Activated CD4-positive, alpha-beta memory T cell treated with anti-CD3 and anti-CD28 coated beads for 36 hours (primary cell): ENCODE measurements at places on chromosomes 5 and 9.

GRCh38 chr5:120137582-120137981 lies 326.5 kb upstream of the PRR16 start:
- DNase-seq = no peak

DNA sequence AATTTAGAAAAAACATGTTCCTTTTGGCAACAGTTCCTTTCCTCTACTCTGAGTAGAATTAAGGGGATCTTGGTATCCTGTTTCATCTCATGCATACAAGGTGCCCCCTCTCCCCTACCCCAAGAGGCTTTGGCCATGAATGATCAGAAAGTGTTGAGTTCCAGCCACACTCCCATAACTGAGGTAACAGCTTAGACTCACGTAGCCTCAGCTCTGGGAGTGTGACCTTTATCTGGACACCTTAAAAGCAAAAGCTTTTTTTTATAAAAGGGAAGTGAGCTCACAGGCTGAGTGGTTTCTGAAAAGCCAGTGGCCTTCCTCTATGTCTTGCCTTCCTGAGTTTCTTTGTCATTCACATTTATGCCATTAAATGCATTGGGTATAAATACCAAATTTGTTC lies 900 bp upstream of the HAVCR2 start:
- peak; percentile 44 for DNase-seq

GRCh38 chr9:76082057-76082456 lies 191.6 kb downstream of the PCSK5 start:
- DNase-seq = no peak

GRCh38 chr9:126989847-126990842 lies 75.6 kb downstream of the RALGPS1 start:
- no peak for DNase-seq

DNA sequence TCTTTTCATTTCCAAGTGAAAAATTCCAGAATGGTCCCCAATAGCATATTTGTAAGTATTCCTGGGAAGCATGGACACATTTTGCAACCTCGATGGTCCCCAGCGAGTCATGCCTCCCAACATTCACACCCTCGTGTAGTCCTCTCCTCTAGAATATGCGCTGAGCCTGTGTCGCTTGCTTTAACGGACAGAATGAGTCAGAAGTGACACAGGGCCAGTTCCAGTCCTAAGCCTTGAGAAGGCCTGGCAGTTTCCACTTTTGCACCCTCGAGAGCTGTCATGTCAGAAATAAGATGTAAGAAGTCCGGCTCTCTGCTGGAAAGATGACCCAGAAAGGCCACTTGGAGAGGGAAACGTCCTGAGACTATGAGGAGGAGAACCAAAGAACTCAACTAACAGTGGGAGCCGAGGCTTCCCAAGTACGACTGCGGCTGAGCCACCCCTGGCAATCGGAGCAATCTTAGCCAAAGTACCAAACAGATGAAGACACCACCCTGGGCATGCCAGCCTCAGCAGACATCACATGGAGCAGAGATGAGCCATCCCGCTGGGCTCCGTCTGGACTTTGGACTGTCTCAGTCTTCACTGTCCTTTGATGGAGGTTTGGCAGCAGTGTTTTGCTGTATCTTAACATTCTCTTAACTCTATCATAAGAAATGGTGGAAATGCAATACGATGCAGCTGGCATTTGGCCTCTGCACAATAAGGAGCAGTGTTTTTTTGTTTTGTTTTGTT lies 42.6 kb upstream of the GFPT2 start:
- no peak for DNase-seq

DNA sequence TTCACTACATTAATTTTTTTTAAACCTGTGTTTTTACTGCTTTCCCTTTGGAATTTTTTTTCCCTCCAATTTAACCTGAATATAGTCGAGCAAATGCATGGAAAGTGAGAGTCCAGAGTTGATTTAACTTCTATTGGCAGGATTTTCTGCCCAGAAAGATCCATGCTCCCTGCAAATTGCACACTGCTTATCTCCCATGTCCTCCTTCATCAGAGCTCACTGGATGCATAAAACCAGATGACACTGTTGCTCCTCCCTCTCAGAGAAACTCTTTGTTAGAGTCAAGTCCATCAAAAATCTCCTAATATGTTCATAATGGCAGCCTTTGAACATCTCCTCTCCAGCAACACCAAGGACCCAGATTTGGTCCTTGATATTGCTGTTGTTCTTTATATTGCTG lies 297.0 kb upstream of the SLC24A2 start:
- no peak for DNase-seq

GRCh38 chr5:68259700-68260099 lies 44.1 kb downstream of the PIK3R1 start:
- no peak for DNase-seq

DNA sequence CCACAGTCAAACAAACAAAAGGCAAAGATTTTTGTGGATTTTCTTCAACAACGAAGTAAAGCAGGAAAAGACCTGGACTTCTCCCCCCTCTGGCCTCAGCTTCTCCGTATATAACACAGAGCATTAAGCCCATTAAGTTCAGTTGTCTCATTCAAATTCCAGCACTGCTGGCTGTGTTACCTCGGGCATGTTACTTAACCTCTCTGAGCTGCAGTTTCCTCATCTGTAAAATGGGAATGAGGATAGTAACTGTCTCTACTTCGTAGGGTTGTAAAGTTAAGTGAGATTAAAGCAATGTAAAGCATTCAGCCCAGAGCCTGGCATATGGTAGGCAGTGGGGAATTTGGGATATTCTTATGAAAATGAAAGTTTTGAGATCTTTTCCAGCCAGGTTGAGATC lies 92.7 kb upstream of the SMIM23 start:
- DNase-seq = no peak

GRCh38 chr5:151924564-151925301 lies at the start of gene GLRA1:
Gene GLRA1 (minus strand): TSS chr5:151924851. CDS start chr5:151924549, 302 bp downstream.
- DNase-seq = peak; percentile 61

DNA sequence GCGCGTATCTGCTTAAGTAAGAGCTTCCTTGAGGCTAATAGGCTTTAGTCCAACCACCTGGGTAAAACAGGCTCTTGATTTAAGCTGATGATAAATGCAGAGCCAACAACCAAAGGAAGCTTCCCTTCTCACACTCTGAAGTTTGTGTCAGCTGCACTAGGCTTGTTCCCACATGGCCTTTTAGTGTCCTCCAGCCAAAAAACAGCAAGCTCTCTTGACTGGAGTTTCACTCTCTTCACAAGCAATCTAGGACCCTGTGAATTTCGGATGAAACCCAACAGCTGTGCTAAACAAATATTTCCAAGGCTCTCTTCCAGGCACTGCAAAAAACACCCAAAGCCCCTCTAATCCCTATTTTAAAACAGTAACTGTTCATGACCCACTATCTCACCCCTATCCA lies 63.9 kb downstream of the SAXO1 start:
- DNase-seq = no peak

DNA sequence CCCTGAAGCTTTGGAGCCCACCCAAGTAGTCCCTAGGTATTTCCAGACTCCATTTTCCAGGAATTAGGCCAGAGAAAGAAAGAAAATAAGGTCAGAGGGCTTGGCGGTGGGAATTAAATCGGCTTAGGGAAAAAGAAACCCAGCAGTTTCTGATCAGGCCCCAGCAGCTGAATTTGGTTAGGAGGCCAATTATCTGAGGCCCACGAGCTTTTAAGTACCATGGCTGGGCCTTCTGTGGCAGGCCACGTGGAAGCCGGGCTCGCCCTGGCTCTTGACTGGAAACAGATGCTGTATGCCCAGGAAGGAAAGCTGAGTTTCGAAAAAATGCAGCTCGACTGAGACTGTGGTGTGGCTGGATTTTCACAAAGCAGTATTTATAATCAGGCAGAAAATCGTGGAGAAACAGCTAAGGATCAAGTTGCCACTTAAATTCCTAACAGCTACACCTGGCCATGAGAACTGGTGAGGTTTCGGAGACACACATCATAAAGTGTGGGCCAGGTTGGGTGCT lies 75.1 kb upstream of the PANK3 start:
- no peak for DNase-seq

GRCh38 chr9:3751125-3751758 lies 225.4 kb upstream of the RFX3 start:
- peak; percentile 36 for DNase-seq

DNA sequence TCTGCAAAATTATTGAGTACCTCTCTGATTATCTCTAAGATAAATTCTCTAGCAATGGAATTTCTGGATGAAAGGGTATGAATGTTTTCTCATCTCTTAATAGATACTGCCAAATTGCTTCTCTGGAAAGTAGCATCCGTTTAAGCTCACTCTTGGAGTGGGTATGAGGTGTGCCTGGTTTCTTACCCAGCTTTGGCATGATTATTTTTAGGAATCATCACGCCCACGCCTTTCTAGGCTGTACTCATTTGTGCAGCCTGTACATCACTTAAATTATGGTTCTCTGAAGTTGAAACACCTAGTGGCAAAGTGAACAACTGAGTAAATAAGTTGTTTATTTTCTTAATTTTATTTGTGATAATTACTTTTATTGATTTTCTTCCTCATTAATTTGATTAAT lies 156.5 kb upstream of the IL12B start:
- DNase-seq = no peak

DNA sequence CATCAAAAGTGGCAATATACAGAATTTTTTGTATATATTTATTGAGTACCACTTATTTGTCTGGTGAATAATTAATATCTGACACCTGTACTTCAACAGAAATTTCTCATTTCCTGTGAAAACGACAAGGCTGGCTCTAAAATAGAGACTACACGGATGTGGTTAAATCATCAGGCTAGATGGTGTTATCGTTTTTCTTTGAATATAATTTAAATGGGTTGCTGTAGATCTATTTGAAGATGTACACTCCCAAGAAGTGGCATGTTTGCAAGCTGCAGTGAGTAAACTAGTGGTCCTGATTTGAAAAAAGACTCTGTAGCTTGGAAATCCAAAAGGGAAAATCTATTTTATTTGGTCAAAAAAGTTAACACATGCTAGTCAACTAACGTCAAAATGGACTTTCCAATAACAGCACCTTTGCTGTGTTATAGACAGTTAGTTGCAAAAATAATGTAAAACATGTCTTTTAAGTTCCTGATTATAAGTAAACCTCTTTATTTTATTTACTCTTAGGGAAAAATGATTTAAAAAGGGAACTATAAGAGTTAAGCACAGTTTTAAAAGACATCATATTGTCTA lies 13.8 kb downstream of the ST8SIA4 start:
- DNase-seq = no peak

GRCh38 chr9:109815366-109815947 lies 35.5 kb downstream of the PALM2AKAP2 start:
- DNase-seq = no peak

DNA sequence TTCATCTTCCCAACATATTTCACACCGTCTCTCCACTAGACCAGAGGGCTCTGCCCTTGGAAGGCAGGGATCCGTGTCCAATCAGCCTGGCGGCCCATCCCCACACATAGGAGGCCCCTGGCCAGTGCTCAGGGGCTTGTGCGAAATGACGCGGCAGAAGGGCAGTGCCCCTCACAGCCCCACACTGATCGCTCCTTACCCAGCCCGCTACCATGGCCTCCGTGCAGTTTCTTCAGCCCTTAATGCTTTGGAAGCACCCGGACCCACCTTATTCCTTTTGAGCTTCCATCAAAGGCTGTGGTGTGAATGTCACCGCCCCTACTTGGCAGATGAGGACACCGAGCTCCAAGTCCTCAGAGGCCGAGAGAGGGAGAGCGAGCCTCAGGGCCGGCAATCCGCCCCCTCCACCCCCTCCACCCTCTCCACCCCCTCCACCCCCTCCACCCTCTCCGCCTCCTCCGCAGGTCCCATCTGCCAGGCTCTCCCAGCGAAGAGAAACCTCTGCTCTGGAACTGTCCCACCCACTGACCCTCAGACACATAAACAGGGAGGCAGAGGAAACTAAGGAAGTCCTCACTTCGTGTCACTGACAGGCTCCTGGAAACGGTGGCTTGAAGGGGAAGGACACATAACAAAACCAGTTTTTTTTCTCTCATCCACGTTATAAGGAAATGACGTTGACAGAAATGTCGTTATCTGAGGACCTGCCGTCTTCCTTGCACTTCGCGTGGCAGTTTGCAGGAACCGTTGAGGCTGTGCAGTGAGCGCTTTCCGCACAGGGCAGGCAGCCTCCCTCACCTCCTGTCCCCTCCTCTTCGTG lies 13.9 kb downstream of the QSOX2 start:
- peak; percentile 57 for DNase-seq

DNA sequence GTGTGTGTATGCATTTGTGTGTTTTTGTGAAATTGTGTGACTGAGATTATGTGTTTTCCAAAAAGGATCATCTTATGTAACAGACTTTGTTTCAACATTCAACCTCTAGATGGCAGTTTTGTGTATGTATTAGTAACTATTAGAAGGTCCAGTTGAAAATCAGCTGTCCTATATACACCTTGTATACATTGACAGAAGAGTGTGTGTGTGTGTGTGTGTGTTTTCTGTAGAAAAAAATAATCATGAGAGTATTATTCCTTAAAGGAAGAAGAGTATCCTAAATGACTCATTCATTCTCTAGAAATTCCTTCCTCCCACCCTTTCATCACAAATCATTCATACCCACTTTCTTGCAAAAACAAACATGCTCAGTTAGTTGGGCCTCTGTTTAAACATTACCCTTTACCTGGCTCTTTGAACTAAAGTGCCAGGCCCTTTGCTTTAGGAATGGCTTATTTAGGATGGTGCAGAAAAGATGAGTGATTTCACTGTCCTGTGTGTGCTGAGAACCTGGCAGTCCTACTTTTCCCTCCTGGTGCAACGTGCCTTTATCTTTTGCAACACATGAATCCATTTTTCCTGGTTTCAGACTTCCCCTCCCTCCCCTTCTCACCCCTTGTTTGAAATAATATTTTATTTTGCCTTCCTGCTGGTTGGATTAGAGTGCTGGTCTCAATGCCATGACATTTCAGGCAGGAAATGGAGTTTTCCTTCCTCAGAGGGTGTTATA lies 152.2 kb downstream of the ARHGAP26 start:
- no peak for DNase-seq

GRCh38 chr9:128713941-128714573 lies 9.9 kb downstream of the ZDHHC12 start:
- no peak for DNase-seq

DNA sequence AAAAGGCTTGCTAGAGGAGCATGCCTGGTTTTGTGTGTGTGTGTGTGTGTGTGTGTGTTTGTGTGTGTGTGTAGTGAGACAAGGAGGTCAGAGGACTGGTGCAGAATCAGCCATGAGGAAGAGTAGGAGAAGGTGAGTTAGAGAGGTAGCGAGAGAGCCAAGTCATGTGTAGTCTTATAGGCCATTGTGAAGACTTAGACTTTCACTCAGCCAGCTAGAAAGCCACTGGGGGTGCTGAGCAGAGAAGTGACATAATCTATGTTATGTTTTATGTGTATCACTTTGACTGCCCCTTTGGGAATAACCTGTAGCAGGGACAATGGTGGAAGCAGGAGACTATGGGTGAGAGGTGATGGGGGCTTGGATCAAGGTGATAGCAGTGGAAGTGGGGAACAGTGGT lies 180.5 kb upstream of the CLINT1 start:
- DNase-seq = no peak

GRCh38 chr9:110782701-110783100 lies 114.1 kb downstream of the MUSK start:
- no peak for DNase-seq

GRCh38 chr5:96978812-96979449 lies 43.1 kb downstream of the LNPEP start:
- DNase-seq = no peak

GRCh38 chr9:88572684-88573083 lies 37.7 kb downstream of the NXNL2 start:
- DNase-seq = no peak
